ENCODE measurements at places on chromosomes 1 and 21. TPM values are rescaled to one million over a fixed set of nuclear protein-coding genes. Genes with fewer than 3 reads are reported as not detected.

Gene OR6K3
- total RNA-seq, result not detected

Gene ELK4
- total RNA-seq, result 78.7 TPM

Gene RAB25
- not detected for total RNA-seq

Gene B3GALT2
- not detected for total RNA-seq

Gene PDC
- not detected for total RNA-seq

Gene ERICH3
- total RNA-seq, result not detected

Gene RUNX3
- 177 TPM for total RNA-seq

Gene CDC20
- 152 TPM for total RNA-seq

Gene SESN2
- total RNA-seq, result 36.1 TPM

Gene TRIM46
- 9.3 TPM for total RNA-seq

Gene GMEB1
- total RNA-seq, result 38.9 TPM

Gene FAM177B
- total RNA-seq, result not detected

Gene TMEM82
- total RNA-seq, result not detected

Gene SLAMF7
- total RNA-seq, result 1,669 TPM

Gene LCE1C
- not detected for total RNA-seq

Gene SPRR2E
- total RNA-seq, result not detected

Gene PRELP
- total RNA-seq, result not detected

Gene NFASC
- 0.36 TPM for total RNA-seq

Measured in natural killer cell treated with Interleukin-12 subunit alpha and Interleukin-12 subunit beta and Interleukin-15 and Interleukin-18, amount 100 ng/mL, for 72 hours (primary cell).